Left ventricle myocardium superior (tissue), 1 donor: ENCODE measurements at places on chromosomes 3 and 15. TPM values are rescaled to one million over a fixed set of nuclear protein-coding genes. Genes with fewer than 3 reads are reported as not detected.

DNA sequence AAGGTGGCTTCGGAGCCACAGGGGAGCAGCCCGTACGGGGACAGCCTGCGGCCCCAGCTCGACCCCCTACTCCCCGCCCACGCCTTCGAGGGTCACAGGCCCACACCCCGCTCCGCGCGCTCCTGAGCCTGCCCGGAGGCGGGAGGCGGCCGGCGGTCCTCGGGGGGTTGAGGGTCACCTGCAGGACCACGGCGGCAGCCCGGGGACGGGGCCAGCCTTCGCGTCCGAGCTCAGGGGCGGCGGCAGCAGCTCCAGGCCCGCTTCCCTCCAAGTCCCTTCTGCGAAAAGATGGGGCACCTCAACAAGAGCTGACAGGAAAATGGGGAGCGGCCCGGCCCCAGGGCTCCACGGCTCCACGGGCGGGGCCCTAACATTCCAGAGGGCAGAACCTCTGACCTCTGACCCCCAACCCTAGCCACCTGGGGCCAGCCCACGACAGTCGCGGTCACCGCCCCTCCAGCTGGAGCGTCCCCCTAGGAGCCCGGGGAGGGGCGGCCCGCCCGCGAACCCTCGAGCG, 428 bp downstream of the LYSMD4 start:
- DNase-seq = no peak

DNA sequence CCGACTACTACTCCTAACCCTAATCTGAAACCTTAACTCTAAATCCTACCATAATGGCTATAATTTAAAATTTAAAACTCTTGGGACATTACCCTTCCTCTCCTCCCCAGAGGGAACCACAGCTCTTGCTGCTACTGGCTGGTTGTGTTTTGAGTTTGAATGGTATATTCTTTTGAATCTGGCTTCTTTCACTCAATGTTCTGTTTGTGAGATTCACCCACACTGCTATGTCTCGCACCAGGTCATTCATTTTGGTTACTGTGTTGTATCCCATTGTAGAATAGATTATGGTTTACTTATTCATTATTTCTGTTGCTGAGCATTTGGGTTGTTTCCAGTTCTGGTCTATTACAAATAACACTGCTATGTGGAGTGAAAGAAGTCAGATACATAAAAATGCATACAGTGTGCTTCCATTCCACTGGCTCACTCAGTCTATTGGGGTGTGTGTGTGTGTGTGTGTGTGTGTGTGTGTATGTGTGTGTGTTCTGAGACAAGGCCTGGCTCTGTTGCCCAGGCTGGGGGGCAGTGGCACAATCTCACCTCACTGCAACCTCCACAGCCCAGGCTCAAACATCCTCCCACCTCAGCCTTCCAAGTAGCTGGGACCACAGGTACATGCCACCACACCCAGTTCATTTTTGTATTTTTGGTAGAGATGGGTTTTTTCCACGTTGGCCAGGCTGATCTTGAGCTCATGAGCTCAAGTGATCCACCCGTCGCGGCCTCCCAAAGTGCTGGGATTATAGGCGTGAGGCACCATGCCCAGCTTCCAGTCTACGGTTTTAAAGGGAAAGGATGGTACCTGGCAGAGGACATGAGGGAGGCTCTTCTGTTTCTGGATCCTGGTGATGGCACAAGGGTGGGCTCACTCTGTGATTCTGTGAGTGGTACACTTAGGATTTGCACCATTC, 19.2 kb upstream of the SYNM start:
- DNase-seq = no peak

DNA sequence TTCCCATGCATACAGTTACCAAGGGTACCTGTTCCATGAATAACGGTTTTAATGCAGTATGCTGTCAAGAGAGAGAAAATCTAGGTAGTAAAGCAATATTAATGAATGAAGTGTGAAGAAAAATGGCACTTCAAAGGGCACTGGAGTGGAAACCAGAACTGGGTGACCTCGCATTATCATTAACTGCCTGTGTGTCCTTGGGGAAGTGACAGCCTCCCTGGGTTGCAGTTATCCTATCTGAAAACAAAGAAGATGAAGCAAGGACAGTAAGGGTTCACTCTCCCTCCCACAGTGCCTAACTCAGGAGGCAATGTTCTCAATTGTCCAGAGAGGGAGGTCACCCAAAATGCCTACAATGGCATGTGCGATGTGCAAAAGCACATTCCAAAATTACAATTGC, 15.1 kb downstream of the MTHFS start:
- DNase-seq = no peak

- DNase-seq = no peak
Measured at GRCh38 chr15:70063261-70063925, 34.3 kb downstream of the TLE3 start.

Gene UPK1B
- 0.77 TPM for total RNA-seq
